A549 treated with RU486 at 1 μM for 4 hours (cell line): ENCODE measurements at places on chromosomes 16 and 17. TPM values are rescaled to one million over a fixed set of nuclear protein-coding genes. Genes with fewer than 3 reads are reported as not detected.

The CTRB1 gene
- not detected in 5 replicates for total RNA-seq

The ALOX12 gene
- total RNA-seq = not detected in 5 replicates

The DRC3 gene
- 2.3 to 4.0 TPM (median 3.4 TPM) in 5 replicates for total RNA-seq

The RAI1 gene
- total RNA-seq = 30.8 to 40.1 TPM (median 38.4 TPM) in 5 replicates

The TBKBP1 gene
- 3.7 to 7.0 TPM (median 6.2 TPM) in 5 replicates for total RNA-seq

The DOC2A gene
- 1.7 to 3.3 TPM (median 2.3 TPM) in 5 replicates for total RNA-seq

The BCO1 gene
- total RNA-seq = 0.85 to 1.5 TPM (median 0.98 TPM) in 5 replicates

The NLE1 gene
- total RNA-seq = 28.5 to 40.5 TPM (median 37.8 TPM) in 5 replicates

The SEPTIN1 gene
- total RNA-seq = 1.2 to 3.0 TPM (median 2.3 TPM) in 5 replicates

The TMIGD1 gene
- not detected in 5 replicates for total RNA-seq

The CLEC18B gene
- total RNA-seq = 0.09 to 0.31 TPM (median 0.11 TPM) in 5 replicates

The HOXB4 gene
- 0.09 to 0.15 TPM (median 0.12 TPM) in 3 of 5 replicates, not detected in the others for total RNA-seq

The NLGN2 gene
- total RNA-seq = 13.0 to 21.8 TPM (median 16.6 TPM) in 5 replicates

The NUDT16L1 gene
- 16.1 to 25.8 TPM (median 23.2 TPM) in 5 replicates for total RNA-seq

The TPSAB1 gene
- total RNA-seq = 0.21 TPM in 1 of 5 replicates, not detected in the others

The ZNF764 gene
- total RNA-seq = 4.3 to 6.6 TPM (median 5.5 TPM) in 5 replicates

The CDK5R1 gene
- total RNA-seq = 2.7 to 3.5 TPM (median 3.3 TPM) in 5 replicates

The TSC2 gene
- 27.9 to 39.7 TPM (median 36.6 TPM) in 5 replicates for total RNA-seq

The KRT28 gene
- total RNA-seq = not detected in 5 replicates

The PRRT2 gene
- total RNA-seq = 0.30 to 0.66 TPM (median 0.47 TPM) in 5 replicates

The PRSS21 gene
- total RNA-seq = 0.21 to 0.30 TPM in 2 of 5 replicates, not detected in the others

The LRRC37A gene
- total RNA-seq = 0.41 to 1.2 TPM (median 0.75 TPM) in 5 replicates

The TLCD1 gene
- total RNA-seq = 36.2 to 53.8 TPM (median 48.3 TPM) in 5 replicates

The ASIC2 gene
- total RNA-seq = 1.6 to 2.9 TPM (median 2.3 TPM) in 5 replicates

The C16orf78 gene
- not detected in 5 replicates for total RNA-seq

The COL1A1 gene
- total RNA-seq = 4.6 to 9.7 TPM (median 6.6 TPM) in 5 replicates

The PRCD gene
- total RNA-seq = not detected in 5 replicates

The DPEP2 gene
- not detected in 5 replicates for total RNA-seq

The AANAT gene
- total RNA-seq = 0.38 to 0.74 TPM (median 0.57 TPM) in 4 of 5 replicates, not detected in the other

The NEURL4 gene
- total RNA-seq = 21.8 to 31.5 TPM (median 27.2 TPM) in 5 replicates

The GPRC5C gene
- 55.3 to 80.4 TPM (median 72.7 TPM) in 5 replicates for total RNA-seq

The GRAPL gene
- total RNA-seq = 0.22 TPM in 1 of 5 replicates, not detected in the others

The CEMP1 gene
- total RNA-seq = not detected in 5 replicates

The CORO7 gene
- 11.5 to 18.4 TPM (median 12.9 TPM) in 5 replicates for total RNA-seq

The SLC6A2 gene
- total RNA-seq = 0.06 to 0.10 TPM in 2 of 5 replicates, not detected in the others

The HOXB8 gene
- 7.8 to 12.5 TPM (median 10.2 TPM) in 5 replicates for total RNA-seq

The IL17C gene
- total RNA-seq = not detected in 5 replicates

The IGSF6 gene
- total RNA-seq = not detected in 5 replicates

The TAOK2 gene
- 26.3 to 36.4 TPM (median 33.8 TPM) in 5 replicates for total RNA-seq
